ENCODE measurements at places on chromosomes 3 and 15. TPM values are rescaled to one million over a fixed set of nuclear protein-coding genes. Genes with fewer than 3 reads are reported as not detected.

DNA sequence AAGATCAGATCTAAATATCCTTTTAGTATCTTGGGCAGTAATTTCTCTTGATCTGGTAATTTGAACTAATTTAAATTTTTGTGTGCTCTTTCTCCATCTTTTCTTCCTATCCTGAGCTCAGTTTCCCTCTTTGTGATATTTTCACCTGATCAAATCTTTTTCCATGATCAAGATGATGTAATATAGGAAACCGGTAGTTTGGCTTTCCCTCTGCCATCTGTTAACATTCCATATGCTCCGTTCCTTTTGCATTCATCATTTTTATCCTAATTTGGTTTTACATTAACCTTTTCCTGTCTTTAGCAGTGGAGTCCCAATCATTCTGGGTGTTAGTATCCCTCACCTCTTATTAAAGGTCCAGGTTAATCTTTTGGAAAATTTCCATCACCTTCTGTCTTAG is 5.9 kb upstream of the ABHD6 start:
- no peak for DNase-seq

The FBXL22 gene
- 28.1 TPM for total RNA-seq

The OR5K2 gene
- not detected for total RNA-seq

GRCh38 chr15:35471024-35471423 is 74.9 kb downstream of the DPH6 start:
- DNase-seq: no peak

DNA sequence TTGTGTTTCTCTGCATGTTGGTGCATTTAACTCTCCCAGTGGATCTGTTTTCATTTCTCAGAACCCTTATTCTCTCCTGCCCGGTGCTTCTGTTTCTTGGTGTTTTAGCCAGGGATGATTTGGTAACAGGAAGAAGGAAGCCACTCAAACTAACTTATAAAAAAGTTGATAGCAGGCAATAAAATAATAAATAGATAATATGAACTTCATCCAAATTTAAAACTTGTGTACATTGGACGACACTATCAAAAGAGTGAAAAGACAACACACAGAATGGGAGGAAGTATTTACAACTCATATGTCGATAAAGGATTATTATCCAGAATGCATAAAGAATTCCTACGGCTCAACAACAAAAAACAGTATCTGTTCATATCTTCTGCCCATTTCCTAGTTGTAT is 37.3 kb upstream of the CHRNA7 start:
- DNase-seq: no peak

DNA sequence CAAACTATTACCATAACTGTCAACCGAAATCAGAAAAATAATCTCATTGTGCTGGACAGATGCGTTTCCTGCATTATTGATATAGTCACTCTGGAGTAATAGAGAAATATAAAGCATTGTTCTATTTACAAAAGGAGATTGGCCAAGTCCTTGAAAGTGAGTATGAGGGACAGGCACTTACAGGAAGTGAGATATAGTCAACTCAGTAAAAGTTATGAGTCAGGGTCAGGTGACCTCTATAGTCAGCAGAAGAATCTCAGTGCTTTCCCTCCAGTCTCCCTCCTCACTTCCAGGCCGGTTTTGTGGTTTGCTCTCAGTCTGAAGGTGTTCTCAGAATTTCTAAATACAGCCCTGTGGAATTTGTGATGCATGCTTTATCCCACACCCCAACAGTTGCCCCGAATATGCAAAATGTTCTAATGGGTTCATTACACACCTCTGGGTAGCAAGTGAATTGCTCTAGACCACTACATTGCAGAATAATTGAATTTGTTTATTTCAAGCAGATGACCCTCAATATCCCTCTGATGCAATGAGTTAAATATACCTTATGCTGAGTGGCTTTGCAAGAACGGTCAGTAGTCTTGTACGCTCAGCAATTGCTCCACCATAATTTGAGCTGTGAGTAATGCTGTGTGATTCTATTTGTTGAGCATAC is 787.7 kb downstream of the MCTP2 start:
- DNase-seq: no peak

The MKRN3 gene
- total RNA-seq: 0.80 TPM

The RNF111 gene
- total RNA-seq: 93.1 TPM

The NIPA2 gene
- 14.7 TPM for total RNA-seq

DNA sequence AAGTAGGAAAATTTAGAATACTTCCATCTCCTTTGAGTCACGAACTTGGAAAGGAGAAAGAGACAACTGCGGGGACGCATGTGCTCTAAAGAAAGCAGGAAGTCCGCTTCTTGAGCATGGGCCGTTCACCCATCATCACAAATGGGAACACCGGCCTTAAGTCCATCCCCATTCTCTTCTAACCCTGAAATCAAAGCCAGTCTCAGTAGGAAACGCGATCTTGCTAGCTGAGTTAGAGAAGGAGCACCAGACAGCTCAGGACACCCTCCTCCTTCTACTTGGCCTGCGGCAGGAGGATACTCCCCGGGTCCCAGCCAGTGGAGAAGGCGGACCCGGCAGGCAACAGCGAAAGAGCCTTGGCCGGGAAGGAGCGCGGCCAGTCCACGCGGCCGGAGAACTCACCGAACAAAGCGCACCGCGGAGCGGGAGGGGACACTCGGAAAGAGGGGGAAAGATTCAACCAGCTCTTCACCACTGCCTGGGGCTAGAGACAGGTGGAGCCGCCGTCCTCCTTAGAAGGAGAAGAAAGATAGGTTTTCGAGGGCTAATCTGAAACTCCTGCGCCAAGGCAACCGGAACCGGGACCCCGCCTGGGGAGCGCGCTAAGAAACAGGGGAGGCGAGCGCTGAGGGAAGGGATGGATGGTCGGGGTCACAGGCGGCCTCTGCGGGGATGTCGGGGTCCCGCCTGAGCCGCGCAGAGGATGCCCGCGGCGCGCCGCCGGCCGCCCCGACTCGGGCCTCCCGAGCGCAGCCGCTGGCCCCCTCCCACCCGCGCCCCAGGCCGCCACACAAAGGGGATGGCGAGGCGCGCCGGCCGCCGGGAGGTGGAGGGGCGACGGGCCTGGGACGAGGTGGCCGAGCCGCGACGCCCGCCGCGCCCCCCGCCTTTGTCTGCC is 818 bp downstream of the SLC4A7 start:
- peak; percentile 51 for DNase-seq

- DNase-seq: peak; percentile 14
Measured at GRCh38 chr3:149703466-149703865, 45.6 kb upstream of the WWTR1 start.

DNA sequence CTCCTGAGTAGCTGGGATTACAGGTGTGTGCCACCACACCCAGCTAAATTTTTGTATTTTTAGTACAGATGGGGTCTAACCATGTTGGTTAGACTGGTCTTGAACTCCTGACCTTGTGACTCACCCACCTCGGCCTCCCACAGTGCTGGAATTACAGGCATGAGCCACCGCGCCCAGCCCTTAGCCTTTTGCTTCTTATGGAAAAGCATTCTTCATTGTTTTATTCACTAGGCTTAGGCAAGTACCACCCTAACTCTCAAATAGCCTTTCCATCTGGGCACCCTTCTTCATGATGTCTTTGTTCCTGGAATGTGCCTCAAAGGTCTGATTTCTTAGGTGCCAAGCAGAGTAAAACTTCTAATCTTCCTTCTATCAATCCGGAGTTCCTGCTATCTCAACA is 641.8 kb downstream of the FHIT start:
- no peak for DNase-seq

DNA sequence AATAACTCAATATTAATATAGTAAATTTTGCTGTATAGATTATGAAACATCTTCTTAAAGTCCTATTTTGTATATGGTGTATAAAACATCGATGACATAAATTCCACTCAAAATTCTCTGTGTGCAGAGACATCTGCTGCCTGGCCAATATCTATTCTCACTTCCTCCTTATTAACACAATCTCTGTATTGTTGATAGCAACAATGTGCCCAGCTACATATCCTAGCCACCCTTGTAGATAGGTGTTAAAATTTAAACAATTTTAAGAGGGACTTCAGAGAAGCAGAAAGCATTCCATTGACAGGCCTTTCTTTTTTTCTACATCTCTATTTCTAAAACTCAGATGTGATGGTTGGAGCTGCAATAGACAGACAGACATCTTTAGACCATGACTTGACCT is 72.3 kb downstream of the FGF12 start:
- DNase-seq: no peak

GRCh38 chr3:117079997-117080396 is 370.4 kb downstream of the TUSC7 start:
- no peak for DNase-seq

DNA sequence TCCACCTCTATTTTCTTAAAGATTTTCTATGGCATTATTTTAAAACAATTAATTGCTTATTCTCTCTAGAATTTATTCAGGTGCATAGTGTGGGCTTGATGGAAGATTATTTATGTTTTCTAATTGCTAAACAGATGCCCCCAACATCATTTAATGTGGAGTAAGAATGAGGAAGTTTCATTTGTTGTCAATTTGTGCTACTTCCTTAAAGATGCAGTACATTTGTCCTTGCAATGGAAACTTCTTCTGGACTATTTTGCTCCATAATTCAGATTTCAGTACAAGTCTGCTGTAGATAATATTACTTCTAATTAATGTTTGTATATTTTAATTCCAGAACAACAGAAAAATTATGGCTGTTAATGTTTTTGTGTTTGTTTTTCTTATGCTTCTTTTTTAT is 104.8 kb downstream of the TGFBR2 start:
- DNase-seq: no peak

GRCh38 chr15:91871837-91872236 is 18.3 kb downstream of the SLCO3A1 start:
- DNase-seq: no peak

- DNase-seq: no peak
Measured at GRCh38 chr3:46825450-46825849, 37.8 kb downstream of the MYL3 start.

The DUOXA2 gene
- 10.0 TPM for total RNA-seq

The CCDC80 gene
- total RNA-seq: 8.5 TPM

DNA sequence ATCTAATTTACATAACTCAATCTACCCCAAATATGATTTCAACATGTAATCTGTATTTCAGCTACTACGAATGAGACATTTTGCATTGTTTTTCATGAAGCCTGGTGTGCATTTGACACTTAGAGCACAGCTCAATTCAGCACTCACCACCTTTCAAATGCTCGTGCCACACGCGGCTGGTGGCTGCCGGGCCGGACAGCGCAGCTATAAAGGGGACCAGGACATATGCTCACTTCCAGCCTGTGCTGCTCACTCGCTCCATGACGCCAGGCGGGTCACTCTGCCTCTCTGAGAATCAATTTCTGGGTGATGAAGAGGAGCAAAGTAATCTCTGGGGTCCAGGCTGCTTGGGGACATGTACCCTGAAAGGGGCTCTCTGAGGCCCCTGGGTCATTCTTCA is 93.1 kb downstream of the WNT7A start:
- DNase-seq: no peak

The GOLGA8J gene
- not detected for total RNA-seq

DNA sequence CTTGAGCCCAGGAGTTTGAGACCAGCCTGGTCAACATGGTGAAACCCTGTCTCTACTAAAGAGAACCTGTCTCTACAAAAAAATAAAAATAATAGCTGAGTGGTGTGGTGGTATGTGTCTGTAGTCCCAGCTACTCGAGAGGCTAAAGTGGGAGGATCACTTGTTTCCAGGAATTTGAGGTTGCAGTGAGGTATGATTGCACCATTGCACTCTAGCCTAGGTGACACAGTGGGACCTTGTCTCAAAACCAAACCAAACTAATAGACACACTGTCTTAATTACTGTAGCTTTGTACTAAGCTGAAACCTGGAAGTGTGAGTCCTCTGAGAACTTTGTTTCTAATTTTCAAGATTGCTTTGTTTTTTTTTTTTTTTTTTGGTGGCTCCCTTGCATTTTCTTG is 30.4 kb downstream of the MGA start:
- DNase-seq: no peak

DNA sequence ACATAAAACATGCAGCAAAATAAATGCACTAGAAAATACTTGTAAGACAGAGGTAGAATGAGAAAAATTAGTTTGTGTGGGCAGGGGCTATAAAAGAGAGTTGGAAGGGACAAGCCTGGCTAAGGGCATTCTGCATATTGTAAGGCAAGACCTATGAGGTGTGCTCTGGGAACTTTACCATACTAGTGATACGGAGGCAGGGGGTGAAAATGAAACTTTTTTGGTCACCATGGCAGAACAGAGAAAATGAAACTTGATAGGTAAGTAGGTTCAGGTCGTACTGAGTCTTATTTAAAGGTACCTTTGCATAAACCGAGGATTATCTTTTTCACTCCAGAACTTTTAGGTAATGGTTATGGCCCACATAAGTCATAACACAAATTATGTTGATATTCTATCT is 74.7 kb upstream of the ACKR4 start:
- DNase-seq: no peak

The ANKRD34C gene
- total RNA-seq: not detected

The ARHGEF3 gene
- total RNA-seq: 13.2 TPM

- DNase-seq: no peak
Measured at GRCh38 chr3:45275006-45275704, 49.1 kb upstream of the TMEM158 start.

- DNase-seq: no peak
Measured at GRCh38 chr15:69013726-69014406, 629 bp upstream of the NOX5 start.

The HEG1 gene
- total RNA-seq: 9.1 TPM

The AADAC gene
- not detected for total RNA-seq

GRCh38 chr15:101000271-101000681 is 81.1 kb downstream of the LRRK1 start:
- no peak for DNase-seq

- DNase-seq: no peak
Measured at GRCh38 chr3:37347941-37348340, 173.6 kb upstream of the LRRFIP2 start.

The ATXN7 gene
- 113 TPM for total RNA-seq

GRCh38 chr3:24773798-24774197 is 279.1 kb upstream of the THRB start:
- DNase-seq: peak; percentile 18

GRCh38 chr3:12154151-12154550 is 4.6 kb downstream of the TIMP4 start:
- no peak for DNase-seq

DNA sequence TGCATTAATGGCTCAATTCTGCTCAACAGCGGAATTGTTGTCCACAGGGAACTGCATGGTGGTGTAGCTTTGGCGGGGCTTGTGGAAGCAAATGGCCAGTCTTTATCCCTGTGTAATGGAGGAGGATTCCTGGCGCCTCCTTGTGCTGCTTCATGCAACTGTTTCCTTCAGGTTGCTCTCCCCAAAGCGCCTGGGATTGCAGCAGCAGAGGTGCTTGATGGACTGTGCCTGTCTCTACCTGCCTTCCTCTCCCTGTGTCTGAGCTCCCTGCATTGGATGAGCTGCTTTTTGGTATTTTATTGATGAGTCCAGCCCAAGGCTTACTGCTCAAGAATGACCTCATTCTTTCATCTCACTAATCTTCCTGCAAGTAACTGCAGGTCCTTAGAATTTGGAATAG is 72.9 kb upstream of the NDN start:
- no peak for DNase-seq

- DNase-seq: peak; percentile 17
Measured at GRCh38 chr3:189710620-189711402, 79.6 kb downstream of the TP63 start.

- DNase-seq: no peak
Measured at GRCh38 chr15:77554306-77555080, 78.2 kb downstream of the LINGO1 start.

- DNase-seq: no peak
Measured at GRCh38 chr15:100672959-100673358, 70.6 kb downstream of the ASB7 start.

The GOLGA8Q gene
- not detected for total RNA-seq

- DNase-seq: no peak
Measured at GRCh38 chr3:164390046-164390445, 688.2 kb downstream of the SI start.

The GPR149 gene
- total RNA-seq: not detected

The GRAMD1C gene
- 10.3 TPM for total RNA-seq

- no peak for DNase-seq
Measured at GRCh38 chr15:80997692-80998091, 3.0 kb upstream of the TLNRD1 start.
